Hippocampal formation (tissue), 2 donors: ENCODE measurements at places on chromosomes 11 and 22.
A peak's percentile ranks its signal among the peaks of the same experiment; 100 is the strongest.

- DNase-seq, result no peak
These were observed 26.1 kb downstream of the UBE2L3 start for GRCh38 chr22:21593406-21594232.

GRCh38 chr22:38238519-38239071, 34.2 kb downstream of the TMEM184B start:
- DNase-seq, result peak; percentile 48

DNA sequence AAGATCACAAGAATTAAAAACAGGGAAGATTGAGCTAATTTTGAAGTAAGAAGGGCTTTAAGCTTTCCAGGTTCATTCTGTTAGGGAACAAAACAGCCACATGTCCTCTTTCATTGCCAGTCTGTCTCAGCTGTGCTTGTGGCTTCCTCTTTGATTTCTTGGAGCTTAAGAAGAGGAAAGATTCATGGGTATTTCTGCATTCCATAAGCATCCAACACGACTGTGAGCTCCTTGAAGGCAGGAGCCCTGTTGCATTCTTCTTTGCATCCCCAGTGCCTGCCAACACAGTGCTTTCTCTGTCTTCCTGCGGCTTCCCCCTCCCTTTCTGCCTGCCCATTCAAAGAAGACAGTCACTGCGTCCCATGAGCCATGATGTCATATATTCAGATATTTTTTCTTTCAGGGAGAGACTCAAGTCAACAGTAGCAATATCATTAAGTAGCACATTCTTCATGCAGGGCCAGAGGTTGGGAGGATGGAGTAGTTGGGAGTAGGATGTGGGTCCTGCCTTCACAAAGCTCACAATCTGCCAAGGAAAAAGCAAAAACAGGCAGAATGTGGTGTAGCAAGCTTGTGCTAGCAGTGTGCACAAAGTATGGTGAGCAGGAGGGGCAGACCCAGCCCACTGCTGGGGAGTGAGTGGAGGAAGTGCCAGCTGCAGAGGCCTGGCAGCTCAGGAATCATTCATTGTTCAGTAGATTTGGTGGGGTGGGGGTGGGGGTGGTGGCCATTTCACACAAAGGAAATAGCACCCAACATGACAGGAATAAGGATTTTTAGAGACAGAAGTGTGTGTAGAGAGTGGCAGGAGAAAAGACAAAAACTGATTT, 162.1 kb upstream of the RASSF10 start:
- DNase-seq, result no peak

- DNase-seq, result no peak
These were observed 4.7 kb upstream of the SHISA8 start for GRCh38 chr22:41919357-41920224.

DNA sequence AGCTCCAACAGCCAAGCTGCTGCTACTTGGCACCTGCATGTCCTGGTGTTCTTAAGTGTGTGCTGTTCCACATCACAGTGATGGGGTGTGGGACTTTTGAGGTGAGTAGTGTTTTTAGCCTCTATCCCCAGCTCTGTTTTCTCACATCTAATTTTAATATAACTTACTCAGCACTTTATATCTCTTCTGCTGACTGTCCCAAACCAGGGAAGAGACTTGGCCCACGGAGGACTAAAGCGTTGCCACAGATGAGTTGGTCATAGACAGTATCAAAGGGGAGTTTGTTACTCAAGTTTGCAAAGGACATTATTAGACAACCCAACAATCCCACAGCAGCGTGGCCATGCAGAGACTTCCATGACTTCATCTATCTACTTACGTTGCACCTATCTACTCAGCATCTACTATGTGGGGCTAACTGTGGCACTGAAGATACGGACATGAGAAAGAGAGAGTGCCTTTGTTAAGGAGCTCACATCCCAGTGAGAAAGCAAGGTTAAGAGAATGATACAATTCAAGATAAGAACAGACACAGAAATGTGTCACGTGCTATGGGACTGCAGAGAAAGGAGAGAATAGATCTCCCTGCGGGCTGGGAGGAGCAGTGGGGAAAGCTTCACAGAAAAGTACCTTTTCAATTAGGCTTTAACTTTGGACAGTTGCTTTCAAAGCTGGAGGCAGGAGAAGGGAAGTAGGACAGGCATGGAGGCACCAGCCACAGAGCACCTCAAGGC, 82.4 kb downstream of the ME3 start:
- DNase-seq, result no peak

- DNase-seq, result no peak
These were observed 60.5 kb upstream of the UCP3 start for GRCh38 chr11:74069146-74070046.

DNA sequence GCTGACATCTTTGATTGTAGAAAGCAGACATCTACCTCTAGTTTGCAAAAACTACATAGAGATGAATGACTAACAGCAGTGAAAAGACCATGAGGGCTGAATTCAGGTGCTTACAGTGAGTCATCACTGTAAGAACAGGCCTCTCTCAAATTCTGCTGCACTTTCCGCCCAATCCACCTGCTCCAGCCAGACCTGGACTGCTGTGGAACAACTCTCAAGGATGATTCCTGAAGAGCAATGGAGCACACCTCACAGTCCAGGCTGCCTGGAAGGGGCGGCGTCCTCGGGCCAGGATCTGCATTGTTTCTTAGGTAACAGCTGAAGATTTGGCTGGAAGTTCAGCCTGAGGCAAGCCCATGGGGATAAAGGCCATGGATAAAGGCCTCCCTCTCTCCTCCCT, 15.1 kb downstream of the APOL2 start:
- no peak for DNase-seq

- DNase-seq, result no peak
These were observed 5.3 kb downstream of the BIRC3 start for GRCh38 chr11:102322560-102322959.

- DNase-seq, result no peak
These were observed 23.5 kb upstream of the TH start for GRCh38 chr11:2194877-2195755.

- DNase-seq, result no peak
These were observed 19.8 kb upstream of the PRAME start for GRCh38 chr22:22578702-22579424.

- DNase-seq, result no peak
These were observed 83.6 kb downstream of the BCR start for GRCh38 chr22:23263651-23264555.

DNA sequence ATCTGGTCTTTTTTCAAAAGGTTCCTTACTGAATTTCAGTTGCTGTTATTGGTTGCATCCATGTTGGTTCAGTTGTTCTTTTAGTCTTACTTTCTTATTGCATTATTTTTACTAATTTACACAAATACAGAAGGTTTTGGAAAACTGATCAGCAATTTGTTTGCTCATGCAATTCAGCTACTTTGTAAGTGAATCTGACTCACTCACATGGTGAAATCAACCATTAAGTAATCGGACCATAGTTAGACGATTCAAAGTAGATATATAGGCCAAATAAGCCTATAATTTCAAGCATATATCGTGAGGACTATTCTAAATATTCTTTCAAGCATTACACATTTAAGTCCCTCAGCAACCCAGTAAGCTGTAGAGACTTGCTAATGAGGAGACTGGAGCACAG, 41.7 kb downstream of the CCDC83 start:
- no peak for DNase-seq

GRCh38 chr11:9643751-9644150, 20.1 kb upstream of the SWAP70 start:
- no peak for DNase-seq

DNA sequence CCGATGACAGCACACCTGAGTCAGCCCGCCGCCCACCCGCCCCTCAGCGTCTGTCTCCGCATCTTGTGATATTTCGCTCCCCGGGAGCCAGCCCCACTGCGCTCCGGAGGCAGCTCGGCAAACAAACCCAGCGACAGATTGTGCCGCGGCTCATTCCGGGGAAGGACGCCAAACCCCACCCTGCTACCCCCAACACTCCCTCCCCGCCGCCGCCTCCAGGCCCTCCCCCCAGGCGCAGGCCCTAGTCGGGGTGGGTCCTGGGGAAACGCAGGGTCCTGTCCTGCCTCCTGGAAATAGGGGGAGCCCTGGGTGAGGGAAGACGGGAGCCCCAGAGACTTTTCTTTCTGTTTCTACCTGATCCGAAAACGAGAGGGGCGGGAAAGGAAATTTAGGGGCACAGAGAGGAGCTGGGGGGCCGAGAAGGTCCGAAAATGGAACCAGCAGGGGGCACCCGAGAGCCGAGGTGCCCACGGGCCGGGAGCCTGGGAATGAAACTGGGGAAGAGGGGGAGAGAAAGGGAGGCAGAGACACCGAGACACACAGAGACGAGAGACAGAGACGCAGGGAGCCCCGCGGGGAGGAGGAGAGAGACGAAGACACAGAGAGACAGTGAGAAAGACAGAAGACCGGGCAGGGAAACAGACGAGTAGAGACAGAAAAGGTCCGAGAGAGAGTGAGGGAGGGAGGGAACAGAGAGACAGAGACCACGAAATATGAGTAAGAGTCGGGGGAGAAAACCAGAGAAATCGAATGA, 1.7 kb upstream of the RTN4RL2 start:
- peak; percentile 33 for DNase-seq
